Stimulated activated CD4-positive, alpha-beta T cell treated with anti-CD3 and anti-CD28 coated beads, Interleukin-4, amount 100 ng/mL, for 4 hours (primary cell): ENCODE measurements at places on chromosomes 12 and 14.
A peak's percentile ranks its signal among the peaks of the same experiment; 100 is the strongest.

DNA sequence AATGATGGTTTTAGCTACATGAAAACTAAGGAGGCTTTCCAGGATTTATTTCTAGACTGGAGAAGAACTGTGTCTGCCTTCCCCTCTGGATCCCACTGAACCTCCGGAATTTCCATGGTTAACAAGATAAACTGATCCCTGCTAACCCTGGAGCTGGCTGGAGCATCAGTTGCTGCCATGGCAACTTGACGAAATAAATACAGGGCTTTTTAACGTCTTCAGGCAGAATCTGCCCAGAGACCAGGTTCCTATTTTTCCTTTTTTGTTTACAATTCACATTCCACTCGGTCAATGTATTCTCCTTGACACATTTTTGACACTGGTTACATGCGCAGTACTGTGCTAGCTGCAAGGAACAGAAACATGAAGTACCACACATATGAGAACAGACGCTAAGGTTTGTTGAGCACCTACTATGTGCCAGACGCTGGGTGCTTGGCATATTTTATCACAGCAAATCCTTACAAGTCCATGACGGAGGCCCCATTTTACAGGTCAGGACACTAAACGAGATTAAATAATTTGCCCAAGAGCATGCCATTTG is 1.7 kb downstream of the C14orf132 start:
- no peak for DNase-seq

DNA sequence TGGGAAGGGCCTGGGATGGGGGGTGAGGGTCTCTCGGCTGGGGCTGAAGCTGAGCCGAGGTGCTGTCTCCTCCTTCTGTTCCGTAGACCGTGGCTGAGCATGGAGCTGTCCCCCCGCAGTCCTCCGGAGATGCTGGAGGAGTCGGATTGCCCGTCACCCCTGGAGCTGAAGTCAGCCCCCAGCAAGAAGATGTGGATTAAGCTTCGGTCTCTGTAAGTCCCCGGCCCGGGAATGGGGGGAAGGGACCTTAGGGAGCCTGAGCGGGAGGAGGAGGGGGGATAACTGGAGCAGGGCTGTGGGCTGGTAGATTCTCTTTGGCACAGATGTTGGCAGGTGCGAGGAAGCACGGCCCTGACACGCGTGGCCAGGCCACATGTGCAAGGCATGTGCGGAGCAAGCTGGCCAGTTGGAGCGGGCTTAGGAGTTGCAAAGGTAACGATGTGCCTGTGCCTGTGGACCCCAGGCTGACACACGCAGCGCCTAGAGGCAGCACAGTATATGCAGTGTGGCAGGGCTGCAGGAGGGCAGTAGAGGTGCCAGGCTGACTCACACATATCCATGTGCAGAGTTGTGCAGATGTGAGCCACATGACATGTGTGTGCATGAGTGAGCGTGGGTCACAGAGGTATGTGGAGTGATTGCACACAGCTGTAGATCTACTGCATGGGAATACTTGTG is 512 bp downstream of the PDE1B start:
- peak; percentile 22 for DNase-seq

GRCh38 chr12:14310866-14311265 is 54.6 kb upstream of the ATF7IP start:
- DNase-seq, result no peak

- no peak for DNase-seq
Observed at GRCh38 chr14:73722581-73722980, 8.4 kb upstream of the PNMA1 start.

- peak; percentile 19 for DNase-seq
Observed at GRCh38 chr14:65170768-65171507, 68.6 kb upstream of the MAX start.

- no peak for DNase-seq
Observed at GRCh38 chr14:55897031-55897430, 221.2 kb upstream of the PELI2 start.

- DNase-seq, result no peak
Observed at GRCh38 chr14:22597771-22598098, 365 bp upstream of the ABHD4 start.

GRCh38 chr12:125720961-125721360 is 655.7 kb downstream of the AACS start:
- DNase-seq, result no peak

- DNase-seq, result no peak
Observed at GRCh38 chr12:78121969-78122610, 291.4 kb downstream of the NAV3 start.

GRCh38 chr12:105024928-105025327 is 38.8 kb downstream of the NOPCHAP1 start:
- DNase-seq, result no peak

DNA sequence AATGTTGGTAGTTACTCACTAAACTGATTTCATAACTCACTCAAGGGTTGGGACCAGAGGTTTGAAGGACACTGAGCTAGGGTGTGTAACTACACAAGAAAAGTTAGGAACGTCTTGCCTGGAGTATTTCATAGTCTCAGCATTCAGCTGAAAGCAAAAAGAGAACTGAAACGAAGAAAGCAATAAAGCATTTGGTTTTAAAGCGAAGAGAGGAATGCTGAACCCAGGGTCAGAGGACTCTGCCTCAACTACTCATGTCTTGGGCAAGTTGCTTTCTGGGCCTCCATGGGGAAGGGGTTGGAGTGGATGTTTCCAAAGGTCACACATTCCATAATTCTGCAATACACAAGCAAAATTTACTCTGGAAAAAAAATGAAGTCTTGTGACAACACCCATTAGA is 1.4 kb downstream of the GNS start:
- no peak for DNase-seq

DNA sequence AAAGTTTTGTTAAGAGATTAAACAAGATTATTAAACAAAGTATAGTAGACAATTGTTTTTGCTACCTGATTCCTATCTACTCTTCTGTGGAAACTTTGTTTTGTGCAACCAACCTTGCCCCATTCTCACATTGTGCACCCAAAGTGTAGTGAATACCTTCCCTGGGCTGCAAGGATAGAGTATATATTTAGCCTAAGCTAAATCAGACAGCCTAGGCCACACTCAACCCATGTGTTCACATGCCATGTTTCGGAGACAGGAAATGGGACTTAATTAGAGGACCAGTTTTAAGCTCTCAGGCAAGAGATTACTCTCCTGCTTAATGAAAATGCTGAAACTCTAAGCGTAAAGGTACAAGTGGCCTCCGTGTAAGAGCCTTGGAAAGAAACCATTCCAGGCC is 734.9 kb upstream of the USP15 start:
- no peak for DNase-seq

DNA sequence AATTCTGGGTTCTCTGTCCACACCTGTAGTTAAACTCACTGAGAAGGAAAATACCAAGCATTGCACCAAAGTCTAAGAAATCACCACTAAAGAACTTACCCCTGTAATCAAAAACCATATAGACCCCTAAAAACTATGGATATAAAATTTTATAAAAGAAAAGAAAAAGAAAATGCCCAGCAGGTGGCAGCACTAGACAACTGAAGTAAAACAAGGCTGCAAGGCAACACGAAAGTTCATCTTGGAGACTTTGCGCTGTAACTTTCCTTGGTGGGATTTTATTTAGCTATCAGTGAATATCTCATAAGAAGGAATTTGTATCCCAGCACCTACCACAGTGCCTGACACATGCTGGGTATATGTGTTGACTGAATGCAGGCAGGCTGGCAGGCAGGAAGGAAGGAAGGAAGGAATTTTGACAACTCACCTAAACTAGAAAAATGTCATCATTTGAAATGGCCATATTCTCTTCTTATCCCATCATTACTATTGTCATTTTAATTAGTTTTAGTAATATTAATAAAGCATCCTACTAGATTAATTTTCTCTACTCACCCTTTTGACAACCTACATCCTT is 68.2 kb upstream of the ETV6 start:
- peak; percentile 45 for DNase-seq

- no peak for DNase-seq
Observed at GRCh38 chr12:101010896-101011295, 199.1 kb downstream of the SLC5A8 start.

DNA sequence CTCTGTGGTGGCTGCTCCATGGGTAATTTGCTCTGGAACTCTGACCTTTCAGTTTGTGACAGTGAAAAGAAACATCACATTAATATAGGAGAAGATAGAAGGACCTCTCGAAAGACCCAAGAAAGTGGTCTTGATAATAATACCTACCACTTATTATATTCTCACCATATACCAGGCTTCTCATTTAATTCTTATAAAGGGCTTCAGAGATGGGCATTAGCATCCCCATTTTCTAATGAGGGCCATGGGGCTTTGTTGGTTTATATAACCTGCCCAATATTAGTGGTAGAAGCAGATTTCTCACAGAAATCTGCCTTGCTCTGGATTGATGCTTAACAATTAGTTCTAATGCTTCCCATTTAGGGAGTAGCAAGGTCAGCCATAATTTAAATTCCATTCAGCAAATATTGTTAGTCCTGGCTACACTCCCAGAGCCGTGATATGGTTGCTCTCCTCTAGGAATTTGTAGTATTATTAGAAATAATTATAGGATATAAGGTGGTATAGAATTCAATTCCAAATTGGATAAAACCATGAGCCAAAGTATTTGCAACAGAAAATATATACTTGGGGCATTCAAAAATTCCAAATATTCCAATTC is 7.4 kb upstream of the AMIGO2 start:
- DNase-seq, result no peak

DNA sequence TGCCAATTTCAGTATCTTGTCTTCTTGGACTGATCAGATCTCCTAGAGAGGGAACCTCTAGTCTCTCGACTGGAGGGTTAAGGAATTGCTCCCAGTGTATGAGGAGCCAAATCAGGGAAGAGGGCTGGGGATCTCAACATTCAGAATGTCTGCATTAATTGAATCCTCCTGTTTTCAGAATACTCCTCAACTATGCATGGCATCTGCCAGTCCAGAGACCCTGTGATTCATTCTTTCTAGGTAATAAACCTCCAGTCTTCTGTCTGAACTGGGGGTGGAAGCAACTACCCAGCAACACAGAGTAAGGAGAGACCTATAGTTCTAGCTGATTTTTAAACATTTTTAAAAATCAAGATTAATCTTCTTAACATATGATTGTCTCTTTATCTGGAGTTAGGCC is 92.7 kb downstream of the AKAP6 start:
- DNase-seq, result no peak

DNA sequence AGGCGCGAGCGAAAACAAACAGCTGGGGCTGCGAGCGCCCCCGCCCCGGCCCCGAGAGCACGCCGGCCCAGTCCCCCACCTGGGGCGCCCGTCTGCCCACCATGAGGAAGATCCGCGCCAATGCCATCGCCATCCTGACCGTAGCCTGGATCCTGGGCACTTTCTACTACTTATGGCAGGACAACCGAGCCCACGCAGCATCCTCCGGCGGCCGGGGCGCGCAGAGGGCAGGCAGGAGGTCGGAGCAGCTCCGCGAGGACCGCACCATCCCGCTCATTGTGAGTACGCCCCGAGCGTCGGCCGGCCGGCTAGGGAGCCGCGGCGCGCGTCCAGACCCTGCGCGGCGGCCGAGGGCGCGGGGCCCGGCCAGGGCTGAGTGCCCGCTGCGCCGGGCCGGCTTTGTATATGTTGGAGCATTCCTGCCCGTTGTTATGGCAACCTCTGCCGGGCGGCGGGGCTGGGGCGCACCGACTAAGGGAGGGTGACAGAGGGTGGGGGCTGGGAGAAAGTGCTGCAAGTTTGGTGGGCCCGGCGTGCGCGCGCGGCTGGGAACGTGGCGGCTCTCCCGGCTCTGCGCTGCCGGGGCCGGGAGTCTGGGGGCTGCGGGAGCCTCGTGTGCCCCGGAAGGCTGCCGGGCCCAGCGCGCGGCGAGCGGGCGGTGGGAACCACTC is 367 bp downstream of the GALNT16 start:
- DNase-seq, result no peak

GRCh38 chr12:130126023-130126432 is 36.2 kb upstream of the FZD10 start:
- DNase-seq, result no peak
